ENCODE measurements at places on chromosomes 13 and 19.

GRCh38 chr13:20566898-20567874 is at the start of gene IFT88:
Gene IFT88, plus strand, starts transcription at chr13:20567157. Its CDS starts 7,229 bp downstream, at chr13:20574386.
- H3K27ac ChIP-seq, result peak within 1 kb of the TSS; percentile 91
- peak within 1 kb of the TSS; percentile 93 for H3K4me3 ChIP-seq
- peaks cover 1% of the 10 kb centered on the region for H3K36me3 ChIP-seq
- no peaks in the 10 kb centered on the region for H3K27me3 ChIP-seq
- peak; percentile 52 for DNase-seq

GRCh38 chr19:38596057-38596981 is 21.4 kb downstream of the MAP4K1 start:
- H3K27ac ChIP-seq, result no peak overlapping the region
- DNase-seq, result no peak
- no peak overlapping the region for H3K4me3 ChIP-seq
- H3K4me1 ChIP-seq, result peaks cover 11% of the 10 kb centered on the region

GRCh38 chr13:108154421-108154858 is 60.9 kb downstream of the LIG4 start:
- peaks cover 22% of the 10 kb centered on the region for H3K27me3 ChIP-seq
- DNase-seq, result no peak
- no peaks in the 10 kb centered on the region for H3K4me1 ChIP-seq

DNA sequence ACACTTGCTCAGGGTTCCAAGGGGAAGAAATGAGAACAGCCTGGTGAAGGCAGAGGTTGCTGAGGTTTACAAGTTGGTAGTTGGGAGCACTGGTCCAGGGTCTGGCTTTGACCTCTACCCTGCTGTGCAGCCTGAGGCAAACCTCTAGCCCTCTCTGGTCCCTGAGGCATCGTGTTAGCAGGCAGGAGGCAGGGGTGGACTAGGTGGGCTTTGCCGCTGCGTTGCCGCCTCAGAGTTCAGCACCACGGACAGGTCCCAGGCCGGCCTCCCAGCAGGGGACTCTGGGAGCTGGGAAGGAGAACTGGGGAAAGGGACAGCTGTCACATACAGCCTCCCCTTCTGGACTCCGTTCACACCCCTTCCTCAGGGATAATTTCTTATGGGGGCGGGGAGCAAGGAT is 3.1 kb downstream of the NCAN start:
- no peak for DNase-seq
- H3K27ac ChIP-seq, result no peak overlapping the region
- no peak overlapping the region for H3K4me3 ChIP-seq
- H3K36me3 ChIP-seq, result peaks cover 2% of the 10 kb centered on the region
- H3K4me1 ChIP-seq, result peaks cover 12% of the 10 kb centered on the region

Data from central memory CD8-positive, alpha-beta T cell (primary cell).